ENCODE measurements at places on chromosomes 2 and 18. TPM values are rescaled to one million over a fixed set of nuclear protein-coding genes. Genes with fewer than 3 reads are reported as not detected.

The DPP10 gene
- not detected for total RNA-seq

The GREB1 gene
- total RNA-seq: 0.38 TPM

The KCNG3 gene
- total RNA-seq: not detected

The ACADL gene
- total RNA-seq: not detected

The CXCR1 gene
- not detected for total RNA-seq
